ENCODE measurements at places on chromosomes 1 and 21.
A peak's percentile ranks its signal among the peaks of the same experiment; 100 is the strongest.

DNA sequence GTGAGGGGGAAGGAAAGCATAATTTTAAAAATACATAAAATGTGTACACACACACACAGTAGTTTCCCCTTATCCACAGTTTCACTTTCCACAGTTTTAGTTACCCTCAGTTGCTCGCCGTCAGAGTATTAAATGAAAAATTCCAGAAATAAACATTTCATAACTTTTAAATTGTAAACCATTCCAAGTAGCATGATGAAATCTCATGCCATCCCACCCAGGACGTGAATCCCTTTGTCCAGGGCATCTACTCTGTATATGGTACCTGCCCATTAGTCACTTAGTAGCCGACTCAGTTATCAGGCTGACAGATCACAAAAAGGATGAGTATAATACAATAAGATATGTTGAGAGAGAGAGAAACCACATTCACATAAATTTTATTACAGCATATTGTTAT, 36.2 kb downstream of the EPS15 start:
- DNase-seq = no peak

GRCh38 chr1:246947255-246947654, 15.5 kb upstream of the AHCTF1 start:
- no peak for DNase-seq

DNA sequence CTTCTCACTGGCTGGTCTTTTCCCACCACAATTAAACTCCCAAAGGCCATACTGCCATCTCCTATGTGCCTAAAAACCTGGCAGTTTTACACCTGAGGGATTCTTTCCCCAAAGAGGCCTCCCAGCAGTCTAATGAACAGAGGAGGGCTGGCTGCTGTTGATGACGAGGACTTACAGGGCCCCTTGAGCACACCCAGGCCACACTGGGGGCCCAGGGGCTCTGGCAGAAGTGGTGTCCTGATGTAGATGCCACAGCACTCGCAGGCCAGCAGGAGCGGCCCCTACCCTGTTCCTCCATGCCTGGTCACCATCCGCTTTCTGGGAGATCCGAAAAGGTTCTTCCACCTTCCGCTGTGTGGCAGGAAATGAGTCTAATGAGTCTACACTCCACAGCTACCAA, 24.2 kb downstream of the POFUT2 start:
- DNase-seq = no peak

- no peak for DNase-seq
Measured at GRCh38 chr1:216651826-216652418, 71.3 kb downstream of the ESRRG start.

GRCh38 chr1:172360511-172360910, 60.0 kb upstream of the C1orf105 start:
- DNase-seq = no peak

DNA sequence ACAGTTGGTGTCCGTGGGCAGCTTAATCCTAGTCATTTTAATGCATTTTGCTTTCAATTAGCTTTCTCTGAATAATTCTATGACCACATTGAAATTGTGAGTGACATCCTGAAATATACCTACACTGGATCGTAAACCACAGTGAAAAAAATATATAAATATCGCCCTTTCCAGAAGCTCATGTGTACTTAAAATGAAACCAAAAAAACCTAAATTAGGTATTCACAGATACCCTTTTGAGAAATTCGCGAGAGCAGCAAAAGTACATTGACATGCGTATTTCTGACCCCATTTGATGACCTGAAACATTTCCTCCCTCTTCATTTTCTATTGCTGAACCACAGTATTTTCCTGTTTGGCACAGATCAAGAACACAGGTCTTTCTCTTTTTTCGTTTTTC, 253.8 kb downstream of the LTN1 start:
- DNase-seq = no peak

DNA sequence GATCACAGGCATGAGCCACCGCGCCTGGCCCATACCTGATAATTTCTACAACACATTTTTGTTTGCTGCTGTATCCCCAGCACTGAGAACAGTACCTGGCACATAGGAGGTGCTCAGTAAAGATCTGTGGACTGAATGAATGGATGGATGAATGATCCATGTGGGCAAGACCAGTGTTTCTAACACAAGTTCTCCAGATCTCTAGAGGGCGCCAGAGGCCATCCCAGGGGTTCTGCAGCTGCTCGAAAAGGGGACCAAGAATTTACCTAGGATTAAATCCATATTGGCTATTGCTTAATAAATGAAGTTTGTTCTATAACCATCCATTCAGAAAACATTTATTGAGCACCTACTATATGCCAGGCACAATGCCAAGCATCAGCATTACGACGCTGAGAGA, 167.7 kb downstream of the ACTL8 start:
- peak; percentile 3 for DNase-seq

DNA sequence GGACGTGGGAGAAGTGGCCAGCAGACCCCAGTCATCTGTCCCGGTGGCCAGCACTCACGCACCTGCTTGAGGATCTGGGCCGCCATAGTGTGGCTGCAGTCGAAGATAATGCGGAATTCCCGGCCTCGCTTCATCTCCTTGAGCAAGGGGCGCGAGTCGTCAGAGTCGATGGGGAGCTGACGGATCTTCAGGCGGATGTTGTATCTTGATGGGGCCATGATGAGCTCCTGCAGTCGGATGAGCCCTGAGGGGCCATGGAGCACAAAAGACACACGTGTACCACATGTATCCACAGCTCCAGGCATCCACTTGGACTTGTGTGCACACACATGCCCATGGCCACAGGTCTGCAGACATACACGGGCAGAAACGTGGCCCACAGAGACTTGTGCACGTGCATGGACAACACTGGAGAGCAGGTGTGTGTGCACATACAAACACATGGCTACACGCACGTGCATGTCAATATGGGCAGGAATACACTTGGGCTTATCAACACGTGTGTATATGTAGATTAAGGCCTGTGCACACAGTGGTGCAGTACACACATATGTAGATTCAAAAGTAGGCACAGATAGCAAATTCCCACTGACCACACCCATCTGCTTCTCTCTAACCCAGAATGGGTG, 162.1 kb downstream of the GRIK3 start:
- no peak for DNase-seq

DNA sequence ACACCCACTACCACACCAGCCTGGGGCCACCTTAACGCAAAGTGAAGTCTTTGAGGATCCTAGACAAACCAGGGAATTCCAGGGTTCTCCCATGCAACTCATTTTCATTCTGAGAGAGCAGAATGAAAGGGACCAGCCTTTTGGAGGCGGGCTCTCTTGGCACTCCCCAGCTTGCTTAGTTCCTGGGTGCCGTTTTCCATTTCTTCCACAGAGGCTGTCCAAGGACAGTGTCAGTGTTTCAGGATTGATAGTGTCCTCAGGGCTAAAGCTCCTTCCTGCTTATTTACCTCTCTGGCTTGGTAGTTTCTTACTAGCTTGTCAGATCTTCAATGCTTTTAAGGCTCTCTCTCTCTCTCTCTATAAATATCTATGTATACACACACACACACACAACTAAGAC, 30.1 kb upstream of the GNG4 start:
- no peak for DNase-seq

- no peak for DNase-seq
Measured at GRCh38 chr1:16267690-16268180, 30.8 kb upstream of the CPLANE2 start.

DNA sequence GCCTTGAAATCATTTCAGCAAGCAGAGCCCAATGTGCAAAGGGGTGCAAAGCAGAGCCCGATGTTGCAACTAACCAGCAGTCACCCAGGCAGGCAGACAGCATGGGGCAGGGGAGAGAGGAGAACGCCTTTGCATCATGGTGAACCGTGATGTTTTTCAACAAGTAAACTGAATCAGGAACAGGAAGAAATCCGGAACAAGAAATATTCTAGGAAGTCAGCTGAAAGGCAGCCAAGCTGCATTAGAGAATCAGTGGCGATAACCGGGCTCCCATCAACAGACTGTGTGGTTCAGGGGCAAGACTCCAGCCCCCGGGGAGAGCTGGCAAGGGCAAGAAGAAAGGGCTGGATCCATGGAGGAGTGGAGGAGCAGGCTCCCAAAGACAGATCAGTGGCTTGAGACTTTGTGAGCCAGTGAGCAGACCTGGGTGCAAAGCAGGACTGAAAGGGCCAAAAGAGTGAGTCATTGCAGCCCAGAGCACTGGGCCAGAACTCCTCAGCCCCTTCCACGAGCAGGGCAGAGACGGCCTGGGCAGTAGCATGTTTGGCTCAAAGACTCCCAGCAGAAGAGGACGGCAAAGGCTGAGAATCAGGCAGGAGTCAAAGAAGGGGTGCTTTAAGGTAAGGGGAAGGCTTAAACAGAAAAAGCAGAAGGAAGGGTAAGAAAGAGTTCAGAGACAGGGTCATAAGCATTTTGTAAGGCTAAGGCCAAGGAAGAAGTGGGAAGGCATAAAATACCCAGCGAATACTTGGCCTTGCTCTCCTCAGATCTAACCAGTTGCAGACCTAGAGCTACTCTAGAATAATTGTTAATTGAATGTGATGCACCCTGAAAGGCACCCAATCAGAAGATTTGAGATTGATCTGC, 155.0 kb downstream of the SETD4 start:
- DNase-seq = no peak

DNA sequence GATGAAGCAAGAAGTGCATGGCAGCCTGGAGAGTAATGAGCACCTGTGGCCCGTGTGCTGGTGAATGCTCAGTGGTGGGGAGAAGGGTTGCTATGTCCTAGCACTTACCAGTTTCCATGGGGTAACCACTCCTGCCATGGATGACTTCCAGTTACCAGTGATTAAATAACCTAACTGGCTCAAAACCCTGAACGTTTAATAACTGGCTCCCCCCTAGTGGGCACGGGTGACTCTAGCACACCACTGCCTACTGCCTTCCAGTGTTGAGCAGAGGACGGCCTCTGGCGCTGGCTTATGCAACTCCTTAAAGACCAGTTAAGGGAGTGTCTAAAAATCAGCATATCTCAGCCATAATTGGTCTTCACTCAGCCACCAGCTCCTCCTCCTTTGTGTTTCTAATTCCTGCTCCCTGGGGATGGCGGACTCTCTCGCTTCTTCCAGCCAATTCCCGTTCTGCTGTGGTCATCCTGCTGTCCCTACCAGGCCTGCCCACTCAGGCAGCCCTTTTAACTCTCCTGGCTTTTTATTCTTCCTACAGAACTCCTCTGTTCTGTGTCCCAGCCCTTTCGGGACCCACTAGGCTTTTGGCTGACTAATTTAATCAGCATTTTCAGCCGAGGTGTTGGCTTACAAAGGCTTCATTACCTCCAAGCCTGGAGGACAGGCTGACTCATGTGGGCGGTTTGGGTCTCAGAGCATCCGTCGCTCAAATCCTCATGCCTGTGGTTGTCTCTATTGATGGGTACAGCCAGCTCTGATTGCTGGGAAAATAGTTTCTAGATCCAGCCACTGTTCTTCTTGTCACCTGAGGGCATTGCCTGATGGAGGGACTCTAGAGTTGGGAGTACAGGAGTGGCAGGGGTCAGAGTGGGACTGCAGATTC, 332.4 kb downstream of the CAMTA1 start:
- DNase-seq = no peak

DNA sequence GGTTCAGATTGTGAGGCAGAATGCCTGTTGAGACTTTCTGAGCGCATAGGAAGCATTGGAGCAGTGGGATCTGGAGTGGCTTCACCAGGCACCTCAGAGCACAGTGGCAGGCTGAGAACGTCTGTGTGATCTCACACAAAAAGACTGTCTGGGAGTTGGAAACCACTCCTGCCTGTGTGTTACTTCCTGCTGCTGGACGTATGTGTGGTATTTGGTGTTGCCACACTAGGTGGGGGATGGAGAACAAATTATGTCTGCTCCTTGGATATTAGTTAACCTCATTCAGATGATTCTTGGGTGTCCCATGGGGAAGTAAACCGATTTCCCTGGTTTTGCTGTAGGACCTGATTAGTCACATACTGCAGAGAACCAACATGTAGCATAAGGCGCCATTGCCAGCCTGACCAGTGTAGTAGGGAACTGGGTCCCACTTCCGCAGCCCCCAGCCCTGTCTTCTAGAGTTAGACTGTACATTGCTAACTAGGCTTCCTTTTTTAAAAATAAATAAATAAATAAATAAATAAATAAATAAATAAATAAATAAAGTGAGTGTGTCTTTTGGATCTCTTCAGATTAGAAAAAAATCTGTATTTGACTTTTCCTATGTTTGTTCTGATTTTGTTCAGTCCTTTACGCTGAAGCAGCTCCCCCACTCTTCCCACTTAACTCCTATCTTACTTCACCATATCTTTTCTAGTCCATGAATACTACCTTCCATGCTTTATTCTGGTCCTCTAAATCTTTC, 26.9 kb downstream of the UCK2 start:
- no peak for DNase-seq

GRCh38 chr1:180926164-180926981, 13.7 kb downstream of the KIAA1614 start:
- DNase-seq = no peak

- DNase-seq = no peak
Measured at GRCh38 chr1:41496080-41497055, 11.9 kb upstream of the EDN2 start.

GRCh38 chr1:93620172-93620840, 61.3 kb downstream of the BCAR3 start:
- no peak for DNase-seq

- DNase-seq = no peak
Measured at GRCh38 chr1:84467298-84467697, 11.8 kb upstream of the RPF1 start.
